ENCODE measurements at places on chromosomes 2 and 18. TPM values are rescaled to one million over a fixed set of nuclear protein-coding genes. Genes with fewer than 3 reads are reported as not detected.

Gene MYL1
- total RNA-seq: not detected

DNA sequence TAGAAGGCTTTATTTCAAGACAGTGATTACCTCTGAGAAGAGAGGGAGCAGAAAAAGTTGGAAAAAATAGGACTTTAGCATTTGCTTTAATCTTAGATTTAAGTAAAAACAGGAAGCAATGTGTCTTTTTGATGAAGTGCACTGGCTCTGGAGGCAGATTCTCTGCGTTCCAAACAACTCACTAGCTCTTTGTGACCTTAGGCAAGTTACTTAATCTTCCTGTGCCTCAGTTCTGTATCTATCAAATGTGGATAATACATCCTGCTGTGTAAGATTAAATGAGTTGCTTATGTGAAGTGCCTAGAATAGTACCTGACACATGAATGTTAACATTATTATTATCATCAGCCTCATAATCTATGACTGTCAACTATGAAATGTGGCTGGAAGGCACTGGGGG, 42.3 kb downstream of the RPRD1A start:
- no peak overlapping the region for H3K27ac ChIP-seq
- no peaks in the 10 kb centered on the region for H3K27me3 ChIP-seq
- peaks cover 5% of the 10 kb centered on the region for H3K36me3 ChIP-seq
- H3K4me3 ChIP-seq: no peak overlapping the region
- no peak for DNase-seq

GRCh38 chr2:71535526-71535925, 82.2 kb downstream of the DYSF start:
- no peak overlapping the region for H3K4me3 ChIP-seq
- H3K27me3 ChIP-seq: peaks cover 8% of the 10 kb centered on the region
- DNase-seq: no peak
- no peaks in the 10 kb centered on the region for H3K36me3 ChIP-seq

- peaks cover 13% of the 10 kb centered on the region for H3K27me3 ChIP-seq
- H3K4me3 ChIP-seq: no peak overlapping the region
- no peak for DNase-seq
- H3K4me1 ChIP-seq: no peaks in the 10 kb centered on the region
Measured at GRCh38 chr2:110770404-110770958, 38.1 kb downstream of the ACOXL start.

DNA sequence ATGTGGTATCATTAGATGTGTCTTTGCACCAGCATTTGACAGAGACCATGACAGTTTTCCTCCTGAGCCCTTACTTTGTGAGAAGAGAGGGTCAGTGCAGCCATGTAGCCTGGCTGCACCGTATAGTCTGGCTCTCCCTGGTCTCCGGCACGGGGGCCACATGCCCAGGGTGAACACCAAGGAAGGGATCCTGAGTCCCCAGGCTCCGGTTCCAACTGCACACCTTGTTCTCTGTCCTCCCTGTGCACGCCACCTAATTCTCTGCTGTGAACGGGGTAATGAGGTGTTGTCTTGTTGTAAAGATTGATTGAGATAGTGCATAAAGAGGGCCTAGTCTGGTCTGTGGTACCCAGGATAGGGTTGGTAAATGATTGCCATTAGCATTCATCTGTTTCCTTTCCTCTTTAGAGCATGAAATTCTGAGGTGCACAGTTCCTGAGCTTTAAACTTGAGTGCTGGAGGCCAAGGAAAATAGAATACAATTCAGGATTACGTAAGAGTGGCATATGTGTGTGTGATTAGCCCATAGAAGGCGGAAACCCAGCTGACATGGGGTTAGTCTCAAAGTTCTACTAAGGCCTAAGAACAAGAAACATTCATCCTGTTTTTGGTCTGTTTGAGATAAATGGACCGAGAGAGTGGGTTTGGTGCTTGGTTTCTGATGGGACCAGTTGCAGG, 55.5 kb downstream of the NCK2 start:
- peak overlapping the region; percentile 73 for H3K4me3 ChIP-seq
- H3K27me3 ChIP-seq: no peaks in the 10 kb centered on the region
- no peak for DNase-seq
- peaks cover 32% of the 10 kb centered on the region for H3K36me3 ChIP-seq
- H3K27ac ChIP-seq: peak overlapping the region; percentile 95

GRCh38 chr2:108266218-108266617, 22.5 kb upstream of the SULT1C2 start:
- no peaks in the 10 kb centered on the region for H3K4me1 ChIP-seq
- no peaks in the 10 kb centered on the region for H3K36me3 ChIP-seq
- no peak overlapping the region for H3K4me3 ChIP-seq

DNA sequence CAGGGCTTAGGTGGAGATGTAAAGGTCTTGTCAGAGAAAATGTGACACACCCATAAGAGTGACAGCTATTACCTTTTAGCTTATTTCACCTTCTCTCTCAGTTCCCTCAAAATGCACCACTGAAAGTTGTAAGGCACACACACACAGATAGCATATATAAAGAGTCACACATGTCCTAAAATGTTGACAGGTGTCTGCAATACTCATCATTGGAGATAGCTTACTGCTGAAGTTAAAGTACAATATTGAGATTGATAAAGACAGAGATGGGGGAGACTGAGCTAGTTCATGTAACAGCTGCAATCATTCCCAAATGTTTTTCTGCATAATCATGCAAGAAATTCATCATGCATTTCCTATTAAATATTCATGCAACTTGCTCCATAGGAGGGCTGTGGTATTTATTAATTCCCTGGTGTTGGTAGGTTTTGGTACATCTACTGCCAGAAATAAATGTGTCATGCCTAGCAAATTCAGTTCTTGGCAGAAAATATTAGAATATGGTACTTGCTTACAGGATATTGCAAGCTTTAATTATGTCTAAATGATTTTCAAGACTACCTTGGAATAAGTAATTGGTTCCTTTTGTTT, 118.8 kb upstream of the RBMS1 start:
- no peak for DNase-seq
- H3K27ac ChIP-seq: no peak overlapping the region
- peaks cover 5% of the 10 kb centered on the region for H3K36me3 ChIP-seq
- H3K4me1 ChIP-seq: peaks cover 8% of the 10 kb centered on the region

- peaks cover 95% of the 10 kb centered on the region for H3K27me3 ChIP-seq
- peak; percentile 56 for DNase-seq
- peaks cover 16% of the 10 kb centered on the region for H3K4me1 ChIP-seq
- no peaks in the 10 kb centered on the region for H3K36me3 ChIP-seq
- peak overlapping the region; percentile 74 for H3K4me3 ChIP-seq
Measured at GRCh38 chr2:70901227-70902066, 34.3 kb upstream of the ATP6V1B1 start.

DNA sequence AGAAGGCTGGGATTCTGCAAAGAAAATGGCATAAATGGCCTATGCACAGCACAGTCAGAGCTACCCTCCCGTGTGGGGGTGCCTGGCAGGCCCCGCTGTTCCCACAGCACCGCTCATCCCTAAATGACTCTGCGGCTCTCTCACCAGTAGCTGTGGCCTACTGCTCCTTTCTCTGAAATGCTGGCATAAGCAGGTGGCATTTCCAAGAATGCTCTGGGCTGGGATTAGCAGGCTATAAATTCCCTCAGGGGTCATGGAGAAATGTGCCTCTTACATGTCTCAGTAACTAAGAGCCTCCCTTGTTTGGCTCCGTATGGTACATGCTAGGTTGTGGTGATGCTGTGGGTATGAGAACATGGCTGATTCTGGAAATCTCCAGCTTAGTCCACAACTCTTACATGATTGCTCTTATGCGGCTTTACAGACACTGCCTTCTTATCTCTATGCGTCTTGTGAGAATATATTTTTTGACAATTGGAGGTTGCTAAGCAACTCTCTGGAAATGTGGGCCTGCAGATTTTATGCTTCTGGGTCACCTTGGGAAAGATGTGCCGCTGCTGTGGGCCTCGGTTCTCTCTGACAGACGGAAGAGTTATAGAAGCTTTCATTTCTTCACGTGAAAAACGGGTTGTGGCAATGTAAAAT, 80.3 kb upstream of the GATA6 start:
- H3K27me3 ChIP-seq: peaks cover 4% of the 10 kb centered on the region
- no peaks in the 10 kb centered on the region for H3K4me1 ChIP-seq
- H3K36me3 ChIP-seq: no peaks in the 10 kb centered on the region
- DNase-seq: no peak

DNA sequence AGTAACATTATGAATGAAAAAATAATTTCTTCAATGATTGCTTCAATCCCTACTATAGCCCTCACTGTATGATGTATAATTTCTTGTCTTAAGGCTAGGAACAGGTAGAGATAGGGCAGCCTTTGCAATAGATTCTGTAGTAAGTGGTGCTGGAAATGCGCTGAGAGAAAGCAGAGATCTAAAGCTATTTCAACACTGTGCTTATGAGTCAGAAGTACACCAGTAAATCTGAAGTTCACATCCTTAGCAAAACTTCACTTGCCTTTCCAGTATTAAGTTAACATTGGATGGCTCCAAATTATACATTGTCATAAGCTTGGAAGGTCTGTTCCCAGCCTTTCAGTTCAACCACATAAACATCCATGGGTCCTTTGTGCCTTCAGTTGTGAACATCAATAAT, 178.2 kb upstream of the EPHA4 start:
- no peak overlapping the region for H3K4me3 ChIP-seq
- no peaks in the 10 kb centered on the region for H3K27me3 ChIP-seq
- no peak for DNase-seq
- H3K27ac ChIP-seq: no peak overlapping the region
- no peaks in the 10 kb centered on the region for H3K4me1 ChIP-seq
